ENCODE measurements at places on chromosomes 3 and 15.

DNA sequence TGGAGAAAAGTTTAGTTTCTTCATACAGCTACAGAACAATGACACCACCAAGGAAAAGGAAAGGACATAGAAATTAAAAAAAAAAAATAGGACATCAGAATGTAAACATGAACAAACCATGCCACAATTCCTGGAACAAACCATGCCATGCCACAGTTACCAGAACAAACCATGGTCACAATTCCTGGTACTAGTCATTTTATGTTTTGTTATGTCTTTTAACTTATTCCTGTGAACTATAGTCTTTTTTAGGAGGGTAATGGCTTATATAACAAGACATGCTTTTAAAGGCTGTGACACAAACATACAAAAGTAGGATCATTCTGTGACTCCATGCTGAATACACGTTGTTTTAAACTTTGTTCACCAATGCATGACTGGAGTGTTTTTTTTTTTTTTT lies 42.8 kb downstream of the CD47 start:
- DNase-seq: no peak

DNA sequence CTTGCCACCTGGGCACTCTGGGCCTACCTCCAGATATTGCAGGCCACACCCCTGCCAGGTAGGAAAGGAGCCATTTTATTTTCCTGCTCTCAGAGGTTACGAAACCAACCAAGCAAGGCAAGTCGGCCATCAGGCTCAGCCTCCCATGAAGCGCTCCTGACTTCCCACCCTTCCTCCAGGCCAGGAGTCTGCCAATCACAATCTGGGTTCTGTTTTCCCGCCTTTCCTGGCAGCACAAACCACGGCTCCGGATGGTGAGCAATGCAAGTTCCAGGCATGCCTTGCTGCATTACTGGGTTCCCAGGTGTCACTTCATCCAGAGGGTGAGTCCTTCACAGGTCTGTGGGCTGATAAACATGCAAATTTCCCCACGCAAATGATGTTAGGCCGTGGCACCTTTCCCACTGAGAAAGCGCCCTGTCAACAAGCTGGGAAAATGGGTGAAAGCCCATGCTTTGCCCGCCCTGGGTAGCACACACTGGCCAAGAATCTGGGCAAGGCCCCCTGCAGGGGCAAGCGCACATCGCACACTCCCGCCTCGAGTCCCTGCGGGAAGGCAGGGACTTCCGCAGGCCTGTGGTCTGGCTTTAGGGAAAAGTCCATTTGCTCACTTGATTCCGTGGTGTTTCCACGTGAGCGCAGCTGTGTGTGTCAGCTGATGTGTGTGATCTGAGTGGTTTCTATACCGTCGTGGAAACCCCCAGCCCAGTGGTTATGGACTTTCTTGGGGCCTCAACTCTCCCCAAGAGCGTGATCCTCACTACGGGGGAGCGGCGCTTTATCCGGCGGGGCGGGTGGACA lies 61.6 kb upstream of the RYK start:
- no peak for DNase-seq

- no peak for DNase-seq
These were observed 268.8 kb downstream of the MEX3B start for GRCh38 chr15:81776976-81777375.

- no peak for DNase-seq
These were observed 58.2 kb downstream of the CYFIP1 start for GRCh38 chr15:22922003-22922402.

Measured in activated CD4-positive, CD25-positive, alpha-beta regulatory T cell (primary cell).